ENCODE measurements at places on chromosomes 13 and 19.

- H3K4me3 ChIP-seq = no peak overlapping the region
- H3K27me3 ChIP-seq = no peaks in the 10 kb centered on the region
- no peak overlapping the region for H3K27ac ChIP-seq
- DNase-seq = no peak
Measured at GRCh38 chr13:73618275-73618865, 515.8 kb downstream of the KLF12 start.

- H3K27ac ChIP-seq = no peak overlapping the region
- H3K27me3 ChIP-seq = peaks cover 4% of the 10 kb centered on the region
- no peak for DNase-seq
- H3K4me3 ChIP-seq = no peak overlapping the region
Measured at GRCh38 chr13:42553098-42554046, 20.6 kb upstream of the TNFSF11 start.

GRCh38 chr19:42422092-42422900 lies 4.9 kb downstream of the LIPE start:
- peaks cover 35% of the 10 kb centered on the region for H3K36me3 ChIP-seq
- peak overlapping the region; percentile 96 for H3K27ac ChIP-seq
- peaks cover 45% of the 10 kb centered on the region for H3K4me1 ChIP-seq
- H3K27me3 ChIP-seq = no peaks in the 10 kb centered on the region
- H3K4me3 ChIP-seq = peak overlapping the region; percentile 96

DNA sequence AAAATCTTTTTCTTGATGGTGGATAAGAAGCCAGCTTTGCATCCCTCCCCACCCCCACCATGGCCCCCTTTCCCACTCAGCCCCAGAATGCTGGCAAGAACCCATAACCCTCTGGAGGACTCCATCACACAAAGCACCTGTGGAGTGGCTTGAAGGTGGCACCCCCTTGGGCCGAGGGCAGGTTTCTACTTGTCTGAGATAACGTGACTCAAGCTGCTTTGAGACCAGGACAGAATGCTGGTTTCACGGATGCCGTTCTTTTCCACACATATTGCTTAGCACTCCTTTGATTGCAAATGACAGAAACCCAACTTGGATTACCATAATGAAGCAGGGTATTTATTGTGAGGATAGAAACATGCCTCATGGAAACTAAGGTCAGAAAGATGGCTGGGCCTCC lies 82.2 kb downstream of the LACC1 start:
- DNase-seq = no peak
- no peak overlapping the region for H3K4me3 ChIP-seq
- no peaks in the 10 kb centered on the region for H3K36me3 ChIP-seq
- H3K27ac ChIP-seq = no peak overlapping the region
- peaks cover 17% of the 10 kb centered on the region for H3K27me3 ChIP-seq
- H3K4me1 ChIP-seq = no peaks in the 10 kb centered on the region

DNA sequence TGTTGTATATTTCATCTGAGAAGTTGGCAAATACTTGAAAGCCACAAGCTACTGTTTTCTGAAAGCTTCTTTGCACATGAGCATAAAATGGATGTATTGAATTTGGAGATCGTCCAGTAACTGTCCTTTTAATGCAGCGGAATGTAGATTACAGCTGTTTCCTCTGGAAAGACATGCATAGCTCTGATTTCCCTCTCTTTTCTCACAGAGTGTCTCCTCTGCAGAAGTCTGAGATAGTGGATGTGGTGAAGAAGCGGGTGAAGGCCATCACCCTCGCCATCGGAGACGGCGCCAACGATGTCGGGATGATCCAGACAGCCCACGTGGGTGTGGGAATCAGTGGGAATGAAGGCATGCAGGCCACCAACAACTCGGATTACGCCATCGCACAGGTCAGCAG lies 283.0 kb downstream of the SHISA2 start:
- no peaks in the 10 kb centered on the region for H3K36me3 ChIP-seq
- H3K27ac ChIP-seq = no peak overlapping the region
- no peak for DNase-seq
- H3K27me3 ChIP-seq = no peaks in the 10 kb centered on the region
- peaks cover 19% of the 10 kb centered on the region for H3K4me1 ChIP-seq

GRCh38 chr19:33366897-33367296 lies 6.6 kb upstream of the CEBPG start:
- peaks cover 18% of the 10 kb centered on the region for H3K27me3 ChIP-seq
- no peak overlapping the region for H3K27ac ChIP-seq
- H3K4me3 ChIP-seq = no peak overlapping the region
- DNase-seq = no peak
- no peaks in the 10 kb centered on the region for H3K36me3 ChIP-seq
- no peaks in the 10 kb centered on the region for H3K4me1 ChIP-seq

DNA sequence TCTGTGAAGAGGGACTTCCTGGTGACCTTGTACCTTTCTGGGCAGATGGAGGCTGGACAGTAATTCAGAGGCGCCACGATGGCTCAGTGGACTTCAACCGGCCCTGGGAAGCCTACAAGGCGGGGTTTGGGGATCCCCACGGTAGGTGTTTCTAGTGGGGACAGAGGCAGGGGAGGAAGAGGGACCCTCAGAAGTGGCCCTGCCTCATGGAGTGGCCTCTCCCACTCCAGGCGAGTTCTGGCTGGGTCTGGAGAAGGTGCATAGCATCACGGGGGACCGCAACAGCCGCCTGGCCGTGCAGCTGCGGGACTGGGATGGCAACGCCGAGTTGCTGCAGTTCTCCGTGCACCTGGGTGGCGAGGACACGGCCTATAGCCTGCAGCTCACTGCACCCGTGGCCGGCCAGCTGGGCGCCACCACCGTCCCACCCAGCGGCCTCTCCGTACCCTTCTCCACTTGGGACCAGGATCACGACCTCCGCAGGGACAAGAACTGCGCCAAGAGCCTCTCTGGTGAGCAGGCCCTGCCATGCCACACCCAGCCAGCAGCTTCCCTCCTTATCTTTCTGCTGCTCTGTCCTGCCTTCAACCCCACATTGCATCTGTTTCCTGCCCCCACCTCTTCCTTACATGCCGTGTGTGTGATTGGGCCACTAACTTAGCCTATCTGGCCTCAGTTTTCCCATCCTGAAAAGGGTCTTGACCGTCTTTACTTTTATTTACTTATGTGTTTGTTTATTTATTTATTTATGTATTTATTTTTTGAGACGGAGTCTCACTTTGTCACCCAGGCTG lies 7.3 kb downstream of the ANGPTL4 start:
- H3K27ac ChIP-seq = no peak overlapping the region
- peaks cover 5% of the 10 kb centered on the region for H3K4me1 ChIP-seq
- peaks cover 27% of the 10 kb centered on the region for H3K27me3 ChIP-seq
- peaks cover 3% of the 10 kb centered on the region for H3K36me3 ChIP-seq

GRCh38 chr13:28734906-28735305 lies 16.1 kb upstream of the SLC46A3 start:
- no peak overlapping the region for H3K4me3 ChIP-seq
- H3K36me3 ChIP-seq = no peaks in the 10 kb centered on the region
- no peaks in the 10 kb centered on the region for H3K27me3 ChIP-seq
- H3K27ac ChIP-seq = no peak overlapping the region
- H3K4me1 ChIP-seq = no peaks in the 10 kb centered on the region

DNA sequence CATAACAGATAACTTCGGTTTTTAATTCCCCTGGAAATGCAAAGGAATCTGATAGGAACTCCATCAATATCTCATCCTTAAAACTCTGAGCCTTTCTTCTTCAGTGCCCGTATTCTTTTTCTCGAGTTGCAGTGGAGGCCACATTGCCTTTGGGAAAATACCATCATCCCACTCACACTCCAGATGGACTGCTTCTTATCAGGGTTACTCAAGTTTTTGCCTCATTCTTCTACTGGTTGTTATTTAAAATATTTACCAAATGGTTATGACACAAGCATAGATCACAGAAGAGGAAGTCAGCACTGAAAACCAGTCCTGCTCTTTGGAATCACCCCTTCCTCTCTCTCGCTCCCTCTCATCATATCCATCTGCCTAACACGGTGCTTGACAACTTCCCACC lies 1020.5 kb upstream of the SLC10A2 start:
- H3K27ac ChIP-seq = no peak overlapping the region
- no peaks in the 10 kb centered on the region for H3K27me3 ChIP-seq

- H3K27me3 ChIP-seq = no peaks in the 10 kb centered on the region
- DNase-seq = no peak
- peaks cover 7% of the 10 kb centered on the region for H3K4me1 ChIP-seq
- no peaks in the 10 kb centered on the region for H3K36me3 ChIP-seq
Measured at GRCh38 chr19:15438577-15438976, 11.2 kb downstream of the WIZ start.

- H3K27ac ChIP-seq = no peak overlapping the region
- no peaks in the 10 kb centered on the region for H3K36me3 ChIP-seq
- no peaks in the 10 kb centered on the region for H3K27me3 ChIP-seq
- no peak overlapping the region for H3K4me3 ChIP-seq
Measured at GRCh38 chr13:67574320-67575233, 344.4 kb upstream of the PCDH9 start.

DNA sequence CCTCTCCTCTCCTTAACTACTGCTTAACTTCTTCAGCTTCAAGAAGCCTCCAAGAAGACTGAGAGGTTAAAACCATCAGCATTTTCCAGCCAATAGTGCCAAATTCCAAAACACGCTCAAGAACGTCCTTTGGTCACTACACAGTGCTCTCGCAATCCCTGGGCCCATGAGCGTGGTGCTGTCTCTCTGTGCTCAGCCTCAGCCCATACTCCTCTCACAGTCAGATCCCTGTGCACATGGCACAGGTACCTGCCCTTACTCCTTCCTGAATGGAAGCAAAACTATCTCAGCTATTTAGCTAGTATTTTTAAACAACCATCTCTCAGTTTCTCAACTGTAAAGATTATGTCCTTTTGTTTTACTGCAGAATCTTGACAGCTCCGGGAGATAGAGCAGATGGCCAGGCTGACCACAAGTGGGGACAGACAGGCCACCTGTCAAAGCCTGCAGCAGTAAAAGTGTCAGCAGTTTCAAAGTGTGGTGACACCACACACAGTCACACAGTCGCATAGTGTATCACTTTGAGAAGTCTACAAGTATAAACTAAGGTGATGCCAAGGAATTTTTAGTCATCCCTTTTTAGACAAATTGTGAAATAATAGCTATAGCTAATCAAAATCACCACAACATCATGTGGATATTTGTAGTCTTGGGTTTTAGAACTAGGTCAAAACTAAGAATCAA lies 35.7 kb downstream of the DZIP1 start:
- H3K4me1 ChIP-seq = no peaks in the 10 kb centered on the region
- DNase-seq = no peak
- no peak overlapping the region for H3K4me3 ChIP-seq
- H3K27me3 ChIP-seq = peaks cover 16% of the 10 kb centered on the region
- no peak overlapping the region for H3K27ac ChIP-seq

Measured in activated T-cell treated with anti-CD3 and anti-CD28 coated beads, Interleukin-2, amount 50 U/mL, for 24 hours (primary cell).